Stimulated activated CD8-positive, alpha-beta memory T cell treated with anti-CD3 and anti-CD28 coated beads, Interleukin-2, amount 100 ng/mL, for 1 hour (primary cell): ENCODE measurements at places on chromosomes 3 and 15.

DNA sequence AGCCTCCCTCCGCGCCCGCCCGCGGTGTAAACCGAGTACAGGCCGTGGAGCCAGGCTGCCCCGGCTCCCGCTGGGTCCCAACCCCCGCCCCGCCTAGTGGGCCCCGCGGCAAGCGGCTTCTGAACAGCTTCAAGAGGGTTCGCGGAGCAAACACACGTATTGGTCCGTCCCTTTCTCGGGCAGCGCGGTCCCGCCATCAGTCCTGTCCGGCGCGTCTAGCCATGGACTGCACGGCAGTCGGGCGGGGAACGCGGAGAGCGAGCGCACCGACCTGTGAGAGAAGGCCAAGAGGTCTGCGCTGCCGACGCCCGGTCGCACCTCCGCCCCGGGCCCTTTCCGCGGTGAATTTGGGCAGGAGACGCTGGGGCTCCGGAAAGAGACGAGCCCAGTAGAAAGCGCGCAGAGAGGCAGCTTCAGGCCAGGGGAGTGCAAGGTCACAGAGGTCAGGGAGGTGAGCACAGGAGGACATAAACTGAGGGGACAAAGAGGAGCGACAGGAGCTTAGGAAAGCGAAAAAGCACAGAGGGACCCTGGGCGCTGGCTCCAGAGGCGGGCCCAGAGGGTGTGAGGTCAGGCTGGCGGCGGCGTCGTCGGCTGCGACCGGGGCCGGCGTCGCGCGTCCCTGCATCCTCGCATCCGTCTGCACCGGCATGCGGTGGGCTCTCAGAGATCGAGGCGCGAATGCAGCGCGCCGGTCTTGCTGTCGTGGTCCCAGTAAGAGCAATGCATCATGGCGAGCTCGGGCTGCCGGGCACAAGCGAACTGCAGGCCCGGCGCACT lies 1.8 kb downstream of the FOXL2 start:
- no peak for DNase-seq

DNA sequence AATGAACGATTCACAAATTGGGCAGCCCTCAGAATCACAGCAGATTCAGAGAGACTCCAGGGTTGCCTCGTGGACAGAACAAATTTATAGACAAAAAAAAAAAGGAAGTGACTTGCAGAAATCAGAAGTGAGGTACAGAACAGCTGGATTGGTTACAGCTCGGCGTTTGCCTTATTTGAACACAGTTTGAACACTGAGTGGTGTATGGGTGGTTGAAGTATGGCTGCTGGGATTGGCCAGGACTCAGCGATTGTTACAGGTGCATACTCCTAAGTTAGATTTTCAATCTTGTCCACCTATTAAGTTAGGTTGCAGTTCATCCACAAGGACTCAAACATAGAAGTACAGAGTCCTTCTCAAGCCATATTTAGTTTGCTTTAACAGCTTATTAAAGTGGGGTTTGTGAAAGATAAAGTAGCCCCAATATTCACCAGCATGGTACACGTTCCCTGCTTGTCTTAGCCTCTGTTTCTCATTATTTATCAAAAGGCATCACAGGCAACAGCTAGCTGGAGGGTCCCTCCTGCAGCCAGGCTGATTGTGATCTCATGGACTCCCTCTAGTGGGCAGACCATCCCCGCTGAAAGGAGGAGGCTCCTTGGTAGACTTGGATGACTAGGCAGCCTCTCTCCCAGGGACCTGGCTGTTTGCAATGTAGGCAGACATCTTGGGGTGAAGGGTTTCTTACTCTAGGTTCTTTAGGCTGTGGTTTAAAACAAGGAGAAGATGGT lies 17.6 kb upstream of the ALDH1L1 start:
- DNase-seq = peak; percentile 10

DNA sequence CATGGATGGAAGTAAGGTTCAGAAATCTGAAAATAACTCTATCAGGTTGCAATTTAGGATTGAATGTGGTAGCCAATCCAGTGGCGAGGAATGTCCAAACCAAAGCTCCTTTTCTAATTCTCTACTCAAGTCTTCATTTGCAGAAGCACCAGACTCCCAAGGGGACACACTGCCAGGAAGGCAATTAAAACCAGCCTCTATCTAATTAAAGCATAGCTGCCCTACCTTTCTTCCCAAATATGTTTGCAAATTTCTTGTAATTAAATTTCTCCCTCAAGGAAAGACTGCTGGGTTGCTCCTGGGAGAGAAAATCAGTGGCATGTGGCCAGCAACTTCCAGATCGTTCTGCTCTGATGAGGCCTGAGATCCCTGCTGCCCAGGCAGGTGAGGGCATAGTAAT lies 153.4 kb upstream of the MCTP2 start:
- DNase-seq = no peak

DNA sequence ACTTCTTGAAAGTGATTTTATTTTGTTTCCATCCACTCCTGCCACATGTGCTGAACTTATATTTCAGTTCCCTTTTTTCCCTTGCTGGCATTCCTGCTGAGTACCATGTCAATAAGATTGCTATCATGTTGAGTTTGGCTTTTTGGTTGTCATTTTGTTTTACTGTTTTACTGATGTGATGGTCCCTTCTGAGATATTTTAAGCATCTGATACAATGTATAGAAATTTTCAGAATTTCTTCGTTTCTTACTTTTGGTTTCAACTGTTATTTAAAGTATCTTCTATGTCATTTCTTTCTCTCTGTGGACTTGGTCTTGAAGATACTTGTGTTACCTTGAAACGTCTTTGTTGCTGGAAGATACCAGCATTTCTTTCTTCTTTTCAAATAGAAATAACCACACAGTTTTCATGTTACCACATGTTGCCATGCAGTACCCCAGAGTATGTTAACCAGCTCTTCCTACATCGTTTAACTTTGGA lies 14.1 kb downstream of the SIDT1 start:
- no peak for DNase-seq

DNA sequence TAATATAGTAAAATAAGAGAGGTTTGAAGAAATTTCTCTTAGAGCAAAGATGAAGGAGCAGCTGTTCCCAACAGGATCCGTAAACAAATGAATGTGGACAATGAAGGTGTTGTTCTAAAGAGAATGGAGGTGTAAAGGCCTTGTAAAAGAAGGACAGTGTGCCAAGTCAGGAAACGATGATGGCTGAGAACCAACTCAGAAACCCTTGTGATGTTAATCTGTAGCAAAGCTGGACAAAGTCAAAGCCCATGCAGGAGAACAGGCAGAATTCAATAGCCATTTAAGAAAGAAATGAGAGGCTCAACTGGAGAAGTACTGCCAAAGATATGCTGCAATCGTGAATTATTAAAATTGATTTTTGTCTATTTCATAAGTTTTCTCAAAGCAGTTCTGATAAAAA lies 192.2 kb downstream of the MBNL1 start:
- no peak for DNase-seq
